T-helper 1 cell (primary cell): ENCODE measurements at places on chromosomes 2 and 18.

DNA sequence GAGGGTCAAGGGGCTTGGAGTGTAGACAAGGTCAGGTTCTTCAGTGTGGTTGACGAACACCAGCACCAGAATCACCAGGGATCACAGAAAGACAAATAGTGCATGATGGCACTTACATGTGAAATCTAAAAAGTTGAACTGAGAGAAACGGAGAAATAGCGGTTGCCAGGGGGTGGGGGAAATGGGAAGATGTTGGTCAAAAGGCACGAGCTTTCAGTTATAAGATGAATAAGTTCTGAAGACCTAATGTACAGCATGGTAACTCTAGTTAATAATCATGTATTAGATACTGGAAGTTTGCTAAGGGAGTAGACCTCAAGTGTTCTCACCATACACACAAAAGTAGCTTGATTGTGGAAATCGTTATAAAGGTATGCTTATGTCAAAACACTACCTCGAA is 43.7 kb upstream of the DARS1 start:
- no peak for DNase-seq

DNA sequence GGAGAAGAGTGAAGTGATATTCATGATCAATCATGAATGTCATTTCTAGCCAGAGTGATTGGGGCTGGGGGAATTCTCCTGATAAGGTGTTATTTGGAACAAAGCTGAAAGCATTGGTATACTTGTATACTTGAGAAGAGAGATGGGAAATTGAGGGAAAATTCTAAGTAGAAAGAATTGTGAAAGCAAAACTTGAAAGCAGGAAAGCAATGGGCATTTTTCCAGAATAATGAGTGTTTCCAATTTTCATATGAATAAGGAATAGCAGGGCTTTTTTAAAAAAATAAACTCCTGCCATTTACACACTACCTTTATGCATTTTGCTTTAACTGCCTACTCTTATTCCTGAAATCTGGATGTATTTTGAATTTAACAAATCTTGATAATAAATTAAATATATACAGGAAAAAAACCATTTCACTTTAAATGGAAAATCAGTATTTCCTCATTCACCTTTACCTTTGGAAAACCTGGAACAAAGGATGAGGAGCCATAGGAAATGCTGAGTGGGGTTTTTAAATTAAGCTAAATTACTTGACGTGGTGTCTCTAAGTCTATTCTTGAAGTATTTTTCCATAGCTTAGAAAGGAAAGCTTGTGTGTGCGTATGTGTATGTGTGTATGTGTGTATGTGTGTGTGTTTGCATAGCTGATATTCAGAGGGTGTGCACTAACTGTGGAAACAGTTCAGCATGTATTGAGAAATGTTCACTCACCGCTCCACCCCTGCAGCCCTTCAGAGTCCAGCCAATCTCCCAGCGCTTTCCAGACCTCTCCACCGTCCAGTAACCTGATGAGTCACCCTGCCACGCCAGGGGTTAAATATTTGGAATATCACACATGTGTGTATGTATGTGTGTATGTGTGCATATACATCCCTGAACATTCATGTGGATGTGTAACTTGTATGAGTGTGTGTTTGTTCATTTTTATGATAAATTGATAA is 427.3 kb downstream of the THSD7B start:
- no peak for DNase-seq

- DNase-seq: no peak
Observed at GRCh38 chr2:239832490-239833268, 192.5 kb downstream of the NDUFA10 start.

DNA sequence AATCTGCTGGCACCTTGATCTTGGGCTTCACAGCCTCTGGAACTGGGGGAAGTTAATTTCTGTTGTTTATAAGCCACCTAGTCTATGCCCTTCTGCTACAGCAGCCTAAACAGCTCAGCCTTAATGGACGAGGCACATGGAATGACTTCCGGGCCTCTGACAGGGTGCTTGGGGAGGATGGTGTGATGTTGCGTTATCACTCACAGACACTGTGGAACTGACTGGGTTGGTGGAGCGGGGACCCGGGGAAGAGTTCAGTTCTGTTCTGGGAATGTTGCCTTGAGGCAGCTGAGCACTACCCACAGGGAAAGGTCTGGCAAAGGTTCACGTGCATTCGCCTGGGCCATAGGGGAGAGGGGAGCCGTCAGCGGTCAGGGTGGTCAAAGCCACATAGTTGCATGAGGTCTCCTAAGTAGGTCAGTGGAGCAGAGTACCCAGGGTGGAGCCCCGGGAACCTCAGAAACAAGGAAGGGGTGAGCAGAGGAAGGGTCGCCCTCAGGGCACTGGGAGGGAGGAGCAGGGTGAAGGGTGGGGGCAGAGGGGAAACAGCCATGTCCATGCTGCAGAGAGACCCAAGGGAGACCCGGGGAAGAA is 36.2 kb downstream of the LRRFIP1 start:
- no peak for DNase-seq

GRCh38 chr18:60391571-60392226 is 19.1 kb upstream of the MC4R start:
- no peak for DNase-seq
